ENCODE measurements at places on chromosomes 5 and 9.

DNA sequence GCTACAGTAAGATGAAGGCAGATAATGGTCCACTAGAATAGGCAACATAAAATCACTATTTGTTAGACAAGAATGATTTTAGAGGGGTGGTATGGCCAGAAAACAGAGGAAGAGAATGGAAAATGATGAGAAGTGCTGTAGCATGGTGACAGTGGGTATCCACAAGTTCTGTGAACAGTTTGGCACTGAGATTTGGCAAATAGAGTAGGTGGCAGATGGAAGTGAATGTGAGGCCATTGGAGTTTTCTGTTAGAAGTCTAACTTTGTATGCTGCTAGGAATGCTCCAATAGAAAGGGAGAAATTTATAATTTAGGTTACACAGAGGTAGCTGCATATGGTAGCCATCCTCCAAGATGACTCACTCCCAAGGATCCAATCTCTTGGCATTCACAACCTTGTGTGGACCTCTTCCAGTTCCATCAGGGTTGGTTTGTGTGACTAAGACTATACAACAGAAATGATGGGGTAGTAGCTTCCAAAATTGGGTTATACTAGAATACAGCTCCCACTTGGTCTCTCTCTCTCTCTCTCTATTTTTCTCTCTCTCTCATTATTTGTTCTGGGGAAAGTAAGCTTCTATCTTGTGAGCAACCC is 646.9 kb upstream of the ZNF608 start:
- DNase-seq, result no peak

- no peak for DNase-seq
Measured at GRCh38 chr5:157689942-157690689, 18.8 kb downstream of the C5orf52 start.

DNA sequence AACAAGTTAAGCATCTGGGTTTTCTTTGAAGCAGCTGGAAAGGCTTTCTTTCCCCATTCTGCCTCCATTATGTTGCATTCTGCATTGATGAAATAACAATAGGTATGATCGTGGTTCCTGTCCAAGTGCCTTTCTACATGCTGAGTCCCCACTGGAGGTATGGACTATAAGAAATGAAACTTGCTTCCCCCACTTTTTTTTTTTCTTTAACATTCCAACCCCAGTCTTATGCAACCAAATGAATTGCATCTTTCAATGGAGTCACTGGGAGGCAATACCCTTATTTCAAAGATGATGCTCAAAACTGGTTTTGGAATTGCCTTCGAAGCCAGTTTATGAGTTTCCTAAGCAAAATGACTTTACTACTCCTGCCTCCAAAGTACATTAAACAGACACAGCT is 58.9 kb downstream of the ARSB start:
- DNase-seq, result no peak

DNA sequence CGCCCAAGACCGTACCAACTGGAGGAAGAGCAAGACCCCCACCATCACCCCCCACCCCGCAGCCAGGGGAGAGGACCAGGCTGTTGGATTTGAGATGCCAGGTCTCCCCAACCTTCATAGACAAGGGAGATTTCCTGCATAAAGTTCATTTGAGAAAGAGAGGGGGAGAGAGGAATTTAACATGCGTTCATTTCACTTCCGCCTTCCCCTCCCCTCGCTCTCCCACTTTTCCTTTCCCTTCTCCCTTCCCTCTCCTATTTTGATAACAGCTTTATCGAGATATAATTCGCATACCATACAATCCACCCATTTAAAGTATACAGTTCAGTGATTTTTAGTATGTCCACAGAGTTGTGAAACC is 4.2 kb upstream of the NKX2-5 start:
- DNase-seq, result no peak

DNA sequence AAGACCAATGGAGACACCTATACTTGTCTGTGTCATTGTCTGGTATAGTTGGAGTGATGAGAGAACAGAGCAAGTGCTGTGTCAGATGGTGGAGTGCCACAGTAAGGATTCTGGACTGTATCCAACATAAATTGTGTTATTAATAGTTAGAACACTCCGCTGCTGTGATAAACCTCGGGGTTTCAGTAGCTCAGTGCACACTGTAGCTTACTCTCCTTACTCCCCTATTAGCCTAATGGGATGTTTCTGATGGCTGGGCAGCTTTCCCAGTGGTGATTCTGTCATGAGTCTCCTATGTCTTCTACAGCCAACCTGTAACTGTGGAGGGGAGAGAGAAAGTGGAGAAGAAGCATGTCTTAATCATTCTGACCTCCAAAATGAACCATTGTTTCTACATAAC is 127.6 kb upstream of the PTCH1 start:
- no peak for DNase-seq

- DNase-seq, result no peak
Measured at GRCh38 chr9:36770025-36770424, 197.3 kb downstream of the MELK start.

DNA sequence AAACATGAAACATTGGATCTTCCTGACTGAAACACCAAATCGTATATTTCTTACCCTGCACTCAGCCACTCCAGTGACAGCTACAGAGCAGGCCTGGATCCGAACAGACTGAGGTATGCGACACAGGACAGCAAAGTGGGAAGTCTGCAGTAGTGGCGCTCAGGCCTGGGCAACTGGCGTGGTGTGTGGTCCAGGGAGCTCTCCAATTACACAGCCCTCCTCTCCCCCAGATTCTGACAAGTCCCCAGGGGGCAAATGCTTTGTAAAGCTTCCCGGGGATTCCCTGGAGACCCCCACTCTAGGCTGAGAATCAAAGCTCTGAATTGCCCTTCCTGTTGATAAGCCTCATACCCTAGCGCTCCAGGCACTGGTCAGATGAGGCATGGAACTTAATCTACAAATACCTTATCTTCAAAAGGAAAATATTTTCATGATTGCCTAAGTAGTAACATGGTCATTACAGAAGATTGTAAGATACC is 104.8 kb upstream of the ERCC6L2 start:
- DNase-seq, result no peak

DNA sequence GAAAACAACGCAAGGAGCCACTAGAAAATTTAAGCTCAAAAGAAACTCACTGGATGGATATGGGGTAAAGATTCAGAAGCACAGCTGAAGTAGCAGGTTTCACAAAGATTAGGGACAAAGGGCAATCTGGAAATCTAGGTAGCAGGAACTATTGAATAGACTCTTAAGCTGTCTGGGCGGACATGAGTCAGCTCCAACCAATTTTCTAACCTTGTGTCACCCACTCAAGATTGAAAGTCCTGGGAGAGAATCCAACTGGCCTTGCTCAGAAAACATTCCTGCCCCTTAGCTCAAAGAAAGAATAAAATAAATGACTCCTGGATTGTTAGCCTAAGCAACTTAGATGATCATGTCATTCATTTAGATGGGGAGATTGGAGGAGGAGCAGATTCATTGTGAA is 69.2 kb downstream of the STK32A start:
- DNase-seq, result no peak

- no peak for DNase-seq
Measured at GRCh38 chr9:129904734-129905133, 69.5 kb downstream of the USP20 start.

DNA sequence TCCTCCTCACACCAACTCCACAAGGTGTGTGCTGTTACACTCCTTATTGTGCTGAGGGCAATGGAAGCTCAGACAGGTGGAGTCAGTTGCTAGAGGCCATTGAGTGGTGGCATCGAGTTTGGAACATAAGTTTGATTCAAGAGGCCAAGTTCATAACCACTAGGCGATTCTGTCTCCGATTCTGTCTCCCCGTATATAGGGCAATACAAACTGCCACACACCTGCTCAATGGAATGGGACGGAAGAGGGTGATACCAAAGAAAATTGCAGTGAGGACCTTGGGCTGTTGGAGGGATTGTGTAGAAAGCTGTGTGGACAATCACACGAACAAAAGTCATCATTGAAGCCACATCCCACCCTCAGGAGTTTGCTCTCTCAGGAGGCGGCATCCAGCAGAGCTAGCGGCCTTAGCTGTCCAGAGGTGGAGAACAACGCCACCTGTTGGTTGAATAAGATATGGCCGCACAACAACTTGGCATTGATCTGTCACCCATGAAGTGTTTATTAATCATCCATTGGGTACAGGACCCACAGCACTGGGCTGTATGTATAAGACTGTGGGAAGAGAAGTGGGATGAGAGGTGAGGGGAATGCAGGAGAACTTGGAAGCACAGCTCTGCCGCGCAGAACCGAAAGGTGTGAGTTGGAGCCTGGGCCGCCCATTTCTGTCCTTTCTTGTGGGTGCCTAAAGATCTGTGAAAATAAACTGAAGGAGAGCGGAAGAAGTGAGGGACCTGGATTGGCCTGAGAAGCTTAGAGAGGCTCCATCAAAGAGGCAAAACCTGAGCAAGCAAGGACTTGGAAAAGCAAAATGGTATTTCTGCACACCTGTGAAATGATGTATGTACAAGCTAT is 16.1 kb upstream of the NEUROG1 start:
- peak; percentile 28 for DNase-seq

GRCh38 chr5:134525683-134526482 is 413 bp downstream of the JADE2 start:
- peak; percentile 23 for DNase-seq

- no peak for DNase-seq
Measured at GRCh38 chr5:43514025-43514424, 923 bp downstream of the C5orf34 start.

DNA sequence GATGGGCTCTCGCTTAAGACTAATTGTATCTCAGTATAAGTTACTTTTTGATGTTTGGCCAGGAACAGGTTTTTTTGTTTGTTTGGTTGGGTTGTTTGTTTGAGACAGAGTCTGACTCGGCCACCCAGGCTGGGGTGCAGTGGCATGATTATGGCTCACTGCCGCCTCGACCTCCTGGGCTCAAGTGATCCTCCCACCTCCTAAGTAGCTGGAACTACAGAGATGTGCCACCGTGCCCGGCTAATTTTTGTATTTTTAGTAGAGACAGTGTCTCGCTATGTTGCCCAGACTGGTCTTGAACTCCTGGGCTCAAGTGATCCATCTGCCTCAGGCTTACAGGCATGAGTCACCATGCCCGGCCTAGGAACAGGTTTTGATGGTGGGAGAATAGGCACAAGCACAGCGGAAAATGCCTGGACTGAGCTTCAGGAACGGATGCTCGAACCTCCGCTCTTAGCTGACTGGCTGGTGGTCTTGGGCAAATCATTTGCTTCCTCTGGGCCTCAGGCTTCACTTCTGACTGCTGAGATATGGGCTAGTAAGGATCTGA is 11.4 kb upstream of the SYNPO start:
- no peak for DNase-seq

GRCh38 chr5:147445917-147446316 is 64.0 kb downstream of the DPYSL3 start:
- DNase-seq, result no peak

DNA sequence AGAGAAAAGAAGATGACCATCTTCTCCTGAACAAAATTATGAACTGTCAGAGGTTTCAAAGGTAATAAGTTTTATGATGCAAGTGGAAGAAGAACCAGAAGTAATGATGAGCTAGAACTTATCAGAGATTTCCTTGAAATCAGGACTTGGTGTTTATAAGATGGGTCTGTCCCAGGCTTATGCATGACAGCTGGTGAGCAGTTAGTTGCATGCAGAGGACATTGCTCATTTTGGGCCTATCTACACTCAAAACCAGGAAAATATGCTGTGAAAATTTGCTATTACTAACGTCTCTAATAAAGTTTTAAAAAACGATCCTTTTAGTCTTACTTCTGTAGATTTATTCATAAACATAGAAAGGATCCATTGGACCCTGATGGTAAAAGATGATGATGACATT is 6.6 kb upstream of the STC2 start:
- no peak for DNase-seq

- no peak for DNase-seq
Measured at GRCh38 chr5:128052780-128053179, 30.8 kb upstream of the SLC12A2 start.

- no peak for DNase-seq
Measured at GRCh38 chr5:83767409-83767992, 46.8 kb upstream of the HAPLN1 start.

DNA sequence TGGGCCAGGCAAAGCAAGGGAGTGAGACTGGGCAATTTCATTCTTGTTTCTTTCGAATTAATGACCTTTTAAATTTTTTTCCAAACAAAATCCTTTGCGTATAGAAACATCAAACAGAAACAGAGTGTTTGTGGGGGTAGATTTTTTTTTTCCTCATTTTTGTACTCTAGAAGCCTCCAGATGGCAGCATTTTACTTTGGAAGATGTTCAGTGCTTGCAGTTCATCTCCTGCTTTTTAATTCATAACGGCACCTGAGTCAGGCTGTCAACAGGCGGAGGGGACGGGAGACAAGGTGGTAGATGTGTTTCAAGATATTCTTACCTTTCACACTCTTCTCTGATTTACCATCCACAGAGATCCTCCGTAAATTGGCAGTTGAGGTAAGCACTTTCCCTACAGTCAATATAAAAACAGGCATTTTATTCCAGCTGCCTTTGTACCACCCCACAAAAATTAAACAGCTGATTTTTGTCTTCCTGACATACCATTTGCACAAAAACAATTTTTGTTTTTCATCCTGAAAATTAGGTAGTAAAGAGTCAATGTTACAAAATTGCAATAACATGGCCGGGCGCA is 99.5 kb upstream of the FBXL17 start:
- no peak for DNase-seq

DNA sequence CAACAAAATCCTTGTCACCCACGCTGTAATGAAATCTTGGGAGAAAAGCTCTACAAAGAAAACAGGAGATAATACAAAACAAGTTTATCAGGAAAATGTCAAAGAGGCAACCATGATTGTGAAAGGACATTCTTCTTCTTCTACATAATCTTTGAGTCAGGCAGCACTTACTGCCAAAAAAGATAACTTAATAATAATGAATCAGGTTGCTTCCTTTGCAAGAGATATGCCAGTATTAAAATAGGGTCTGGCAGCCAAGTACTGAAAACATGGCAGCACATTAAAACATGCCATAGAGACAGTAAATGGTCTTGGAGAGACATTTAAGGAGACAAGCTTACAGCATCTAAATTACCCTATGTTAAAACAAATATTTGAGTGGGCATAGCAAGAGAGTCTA is 1573.4 kb downstream of the EFNA5 start:
- DNase-seq, result no peak

GRCh38 chr5:1638658-1639400 is 115.1 kb upstream of the LPCAT1 start:
- no peak for DNase-seq

DNA sequence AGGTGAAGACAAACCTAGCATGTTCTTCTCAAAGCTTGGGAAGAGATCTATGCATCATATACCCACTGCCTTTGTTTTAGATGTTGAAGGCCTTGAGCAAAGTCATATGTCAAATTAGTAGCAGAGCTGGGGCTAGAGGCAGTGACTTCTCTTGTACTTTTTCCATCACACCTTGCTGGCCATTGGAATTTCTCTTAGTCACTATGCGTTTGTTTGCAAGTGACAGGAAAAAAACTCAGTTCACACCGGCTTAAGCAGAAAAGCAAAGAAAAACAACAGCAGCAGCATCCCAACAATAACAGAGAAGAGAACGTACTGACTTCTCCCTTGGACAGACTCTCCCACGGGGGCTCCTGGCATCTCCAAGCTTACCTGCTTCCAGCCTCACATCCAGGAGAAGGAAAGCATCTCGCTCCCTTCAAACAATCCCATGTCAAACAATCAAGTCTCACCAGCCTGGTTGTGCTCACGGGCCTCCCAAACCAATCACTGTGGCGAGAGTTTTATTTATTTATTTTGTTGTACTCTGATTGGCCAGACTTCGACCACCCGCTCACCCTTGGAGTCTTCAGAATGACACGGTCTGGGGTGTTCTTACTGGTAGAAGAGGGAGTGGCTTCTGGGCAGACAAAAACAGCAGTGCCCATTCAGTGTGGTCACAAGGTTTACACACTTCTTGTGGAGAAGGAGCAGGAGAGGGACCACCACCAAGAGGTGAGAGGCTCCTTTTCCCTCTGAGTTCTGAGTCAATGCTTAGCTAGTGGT is 83.8 kb upstream of the STC2 start:
- DNase-seq, result no peak
